Purkinje cell (primary cell): ENCODE measurements at places on chromosomes 3 and 15. TPM values are rescaled to one million over a fixed set of nuclear protein-coding genes. Genes with fewer than 3 reads are reported as not detected.

The FES gene
- not detected in 2 replicates for polyA plus RNA-seq

The VGLL3 gene
- 0.08 and 0.22 TPM in 2 replicates for polyA plus RNA-seq

The SAXO2 gene
- 5.5 and 6.4 TPM in 2 replicates for polyA plus RNA-seq

The CPN2 gene
- not detected in 2 replicates for polyA plus RNA-seq

The POPDC2 gene
- polyA plus RNA-seq, result not detected in 2 replicates

The ANXA2 gene
- polyA plus RNA-seq, result 11.5 and 12.4 TPM in 2 replicates

The CELSR3 gene
- polyA plus RNA-seq, result 0.59 and 1.1 TPM in 2 replicates

The CSPG5 gene
- 1.7 TPM in 1 of 2 replicates, not detected in the other for polyA plus RNA-seq

The BBX gene
- 56.9 and 104 TPM in 2 replicates for polyA plus RNA-seq

The IL16 gene
- 0.43 and 1.5 TPM in 2 replicates for polyA plus RNA-seq

The REC114 gene
- not detected in 2 replicates for polyA plus RNA-seq

The FETUB gene
- polyA plus RNA-seq, result not detected in 2 replicates

The B2M gene
- 2,747 and 3,416 TPM in 2 replicates for polyA plus RNA-seq

The SLC2A2 gene
- 0.09 TPM in 1 of 2 replicates, not detected in the other for polyA plus RNA-seq

The BBS4 gene
- polyA plus RNA-seq, result 34.4 and 39.7 TPM in 2 replicates

The XIRP1 gene
- not detected in 2 replicates for polyA plus RNA-seq

The ROPN1 gene
- polyA plus RNA-seq, result 2.9 TPM in 1 of 2 replicates, not detected in the other

The GPR62 gene
- 0.53 TPM in 1 of 2 replicates, not detected in the other for polyA plus RNA-seq

The P2RY12 gene
- polyA plus RNA-seq, result 0.27 TPM in 1 of 2 replicates, not detected in the other

The PSMA4 gene
- polyA plus RNA-seq, result 776 and 831 TPM in 2 replicates

The RLBP1 gene
- polyA plus RNA-seq, result not detected in 2 replicates

The LRRC31 gene
- 0.98 and 1.9 TPM in 2 replicates for polyA plus RNA-seq

The NPAP1 gene
- 0.47 TPM in 1 of 2 replicates, not detected in the other for polyA plus RNA-seq

The ACKR2 gene
- polyA plus RNA-seq, result 0.73 and 4.6 TPM in 2 replicates

The SPESP1 gene
- polyA plus RNA-seq, result 2.8 and 22.1 TPM in 2 replicates

The CHRFAM7A gene
- not detected in 2 replicates for polyA plus RNA-seq
